ENCODE measurements at places on chromosomes 16 and 17.

GRCh38 chr16:4936181-4936990, 562 bp downstream of the PPL start:
- no peak for DNase-seq

- DNase-seq: no peak
Measured at GRCh38 chr17:70780031-70780430, 610.7 kb downstream of the KCNJ2 start.

- DNase-seq: no peak
Measured at GRCh38 chr16:938136-938535, 32.6 kb downstream of the LMF1 start.

DNA sequence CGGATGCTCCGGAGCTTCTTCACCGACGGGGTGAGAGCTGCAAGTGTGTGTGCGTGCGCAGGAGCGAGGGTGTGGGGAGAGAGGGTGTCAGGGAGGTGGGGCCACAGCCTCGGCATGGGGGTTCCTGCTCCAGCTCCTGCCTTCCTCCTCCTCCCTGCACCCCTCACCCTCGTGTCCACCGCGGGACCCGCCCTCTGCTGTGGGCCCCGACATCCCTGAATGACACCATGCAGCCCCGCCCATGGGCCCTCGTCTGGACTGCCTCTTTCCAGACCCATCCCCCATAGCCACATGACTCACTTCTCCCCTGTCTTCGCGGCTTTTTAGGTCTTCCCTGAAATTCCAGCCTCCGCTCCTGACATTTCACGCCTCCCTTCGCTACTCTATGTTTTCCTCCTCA, 41.6 kb downstream of the ARHGAP23 start:
- no peak for DNase-seq

DNA sequence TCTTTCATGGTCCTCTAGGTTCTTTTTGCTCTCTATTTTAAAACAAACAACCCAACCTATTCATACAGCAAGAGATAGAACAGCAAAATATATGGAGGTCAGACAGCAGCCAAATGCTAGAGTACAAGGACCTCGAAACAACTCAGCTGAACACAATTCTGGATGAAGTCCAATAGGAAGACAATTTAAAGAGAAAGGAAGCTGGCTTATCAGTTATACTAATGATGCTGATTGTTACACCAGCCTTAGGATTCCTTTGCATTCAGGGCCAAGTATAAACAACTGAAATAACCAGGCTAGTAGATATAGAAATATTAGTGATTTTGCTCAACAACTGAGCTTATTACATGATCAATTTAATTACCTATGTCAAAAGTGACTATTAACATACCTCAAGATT, 2.5 kb downstream of the SSH2 start:
- no peak for DNase-seq

GRCh38 chr17:77258638-77259037, 117.9 kb downstream of the SEC14L1 start:
- DNase-seq: no peak

- DNase-seq: no peak
Measured at GRCh38 chr17:42174126-42174783, 6.7 kb downstream of the KCNH4 start.

DNA sequence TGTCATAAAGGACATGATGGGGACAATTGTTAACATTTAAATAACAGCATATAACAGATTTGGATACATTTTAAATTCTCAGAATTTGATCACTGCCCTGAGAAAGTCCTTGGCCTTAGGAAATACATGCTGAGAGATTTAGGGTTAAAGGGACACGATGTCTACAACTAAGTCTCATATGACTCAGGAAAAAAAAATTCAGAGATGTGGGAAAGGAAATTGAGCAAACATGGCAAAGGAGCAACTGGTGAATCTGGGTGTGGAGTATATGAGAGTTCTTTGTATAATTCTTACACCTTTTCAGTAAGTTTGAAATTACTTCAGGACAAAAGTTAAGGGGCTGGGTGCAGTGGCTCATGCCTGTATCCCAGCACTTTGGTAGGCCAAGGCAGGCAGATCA, 18.2 kb downstream of the MPP3 start:
- DNase-seq: no peak

GRCh38 chr17:67902511-67903231, 77.4 kb downstream of the BPTF start:
- DNase-seq: no peak

GRCh38 chr16:53829186-53829747, 125.3 kb downstream of the FTO start:
- no peak for DNase-seq

GRCh38 chr17:12659500-12659899, 6.2 kb upstream of the MYOCD start:
- no peak for DNase-seq

GRCh38 chr16:30131869-30132475, 9.0 kb upstream of the MAPK3 start:
- DNase-seq: no peak

DNA sequence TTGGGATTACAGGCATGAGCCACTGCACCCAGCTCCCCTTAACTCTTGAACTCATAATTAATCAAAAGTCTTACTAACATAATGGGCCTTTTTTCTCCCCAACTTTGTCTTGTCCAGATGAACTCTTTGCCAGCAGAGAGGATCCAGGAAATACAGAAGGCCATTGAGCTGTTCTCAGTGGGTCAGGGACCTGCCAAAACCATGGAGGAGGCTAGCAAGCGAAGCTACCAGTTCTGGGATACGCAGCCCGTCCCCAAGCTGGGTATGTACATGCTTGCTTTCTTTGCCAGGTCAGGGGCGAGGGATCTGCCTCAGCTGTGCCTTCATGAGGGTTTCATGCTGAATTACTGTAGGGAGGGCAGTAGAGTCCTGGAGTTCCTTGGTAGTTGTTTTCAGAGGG, 25.3 kb downstream of the NMT1 start:
- DNase-seq: no peak

GRCh38 chr17:28947639-28948038, 3.7 kb downstream of the PHF12 start:
- DNase-seq: no peak

- DNase-seq: peak; percentile 33
Measured at GRCh38 chr16:28873543-28874201, 4.6 kb upstream of the ATP2A1 start.

GRCh38 chr16:76955629-76956028, 235.4 kb upstream of the MON1B start:
- DNase-seq: no peak

DNA sequence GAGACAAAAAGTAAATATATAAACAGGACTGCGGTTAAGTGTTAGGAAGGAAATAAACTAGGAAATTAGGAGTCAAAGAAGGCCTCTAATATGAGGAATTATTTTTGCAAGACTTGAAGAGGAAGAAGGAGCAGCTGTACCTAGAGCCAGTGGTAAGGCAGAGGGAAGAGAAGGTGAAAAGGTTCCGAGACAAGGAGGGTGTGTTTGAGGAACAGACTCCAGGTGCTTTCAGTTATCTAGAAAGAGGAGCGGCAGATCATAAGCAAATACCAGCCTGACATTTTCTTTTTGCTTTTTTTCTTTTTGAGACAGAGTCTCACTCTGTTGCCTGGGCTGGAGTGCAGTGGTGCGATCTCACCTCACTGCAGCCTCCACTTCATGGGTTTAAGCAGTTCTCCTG, 61.0 kb downstream of the CHD9 start:
- DNase-seq: no peak

GRCh38 chr17:65226227-65226626, 89.1 kb downstream of the RGS9 start:
- DNase-seq: no peak

DNA sequence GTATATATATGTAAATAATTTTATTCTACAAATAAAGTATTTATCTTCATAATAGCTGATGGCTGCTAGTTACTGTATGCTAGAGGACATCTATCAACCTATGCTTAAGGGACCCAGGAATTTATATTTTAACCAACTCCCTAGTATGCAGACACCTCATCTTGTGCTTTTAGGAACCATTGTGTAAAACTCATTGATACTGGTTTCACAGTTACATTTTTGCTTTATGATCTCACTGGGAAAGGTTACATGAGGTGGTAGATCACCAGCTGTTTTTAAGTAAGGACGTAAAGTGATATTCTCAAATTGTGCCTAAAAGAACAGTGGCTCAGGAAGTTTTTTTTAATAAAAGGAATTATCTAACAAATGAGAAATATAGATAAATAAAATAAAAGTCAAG, 56.4 kb downstream of the VMP1 start:
- DNase-seq: no peak

DNA sequence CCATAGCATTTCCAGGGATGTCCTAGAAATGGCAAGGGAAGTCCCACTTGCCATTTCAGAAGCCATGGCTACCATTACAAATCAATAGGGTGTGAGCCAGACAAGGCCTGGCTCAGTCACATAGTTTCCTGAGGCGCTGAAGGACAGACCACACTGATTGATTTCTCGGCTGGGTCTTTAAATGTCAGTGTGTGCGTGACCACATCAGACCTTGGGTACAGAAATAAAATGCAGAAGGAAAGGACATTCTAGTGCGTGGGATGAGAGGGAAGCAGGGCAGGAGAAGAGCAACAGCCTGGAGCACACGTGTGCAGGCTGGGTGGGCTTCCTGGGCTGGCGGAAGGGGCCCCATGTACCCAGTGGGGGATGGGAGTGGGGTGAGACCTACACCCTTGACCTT, 58.7 kb upstream of the LYRM9 start:
- no peak for DNase-seq

DNA sequence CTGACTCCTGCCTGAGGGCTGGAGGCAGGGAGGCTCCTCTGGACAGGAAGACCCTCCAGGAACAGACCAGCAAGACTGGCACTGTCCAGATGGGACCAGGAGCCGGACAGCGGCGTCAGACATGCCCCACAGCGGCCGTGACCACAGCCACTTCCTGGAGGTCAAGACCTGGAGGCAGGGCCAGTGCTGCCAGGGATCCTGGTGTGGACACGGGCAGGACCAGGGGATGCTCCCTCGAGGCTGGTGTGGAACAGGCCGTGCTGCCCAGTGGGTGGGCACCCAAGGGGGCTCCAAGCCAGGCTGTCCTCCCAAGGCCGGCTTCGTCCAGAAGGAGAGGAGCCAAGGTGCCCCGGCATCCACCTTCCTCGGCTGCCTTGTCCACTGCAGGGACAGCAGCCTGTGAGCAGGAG, 4.5 kb upstream of the CCDC57 start:
- no peak for DNase-seq

DNA sequence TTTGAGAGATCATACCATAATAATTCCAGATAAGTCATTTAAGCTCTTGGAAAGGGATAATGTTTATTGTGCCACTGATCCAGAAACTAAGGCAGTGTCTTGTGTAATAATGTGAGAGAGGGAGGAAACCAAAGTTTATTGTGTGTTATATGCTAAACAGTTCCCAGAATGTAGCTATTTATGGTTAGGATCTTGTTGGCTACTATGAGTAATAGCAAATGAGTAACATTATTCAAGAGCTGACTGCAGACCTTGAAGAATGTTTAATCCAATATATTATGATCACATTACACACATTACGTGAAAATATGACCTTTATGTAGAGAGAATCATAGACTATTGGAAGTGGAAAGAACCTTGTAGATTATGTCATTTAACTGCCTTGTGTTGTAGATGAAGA, 139.5 kb downstream of the BCAS3 start:
- no peak for DNase-seq

GRCh38 chr16:85844786-85845185, 45.3 kb downstream of the COX4I1 start:
- no peak for DNase-seq

DNA sequence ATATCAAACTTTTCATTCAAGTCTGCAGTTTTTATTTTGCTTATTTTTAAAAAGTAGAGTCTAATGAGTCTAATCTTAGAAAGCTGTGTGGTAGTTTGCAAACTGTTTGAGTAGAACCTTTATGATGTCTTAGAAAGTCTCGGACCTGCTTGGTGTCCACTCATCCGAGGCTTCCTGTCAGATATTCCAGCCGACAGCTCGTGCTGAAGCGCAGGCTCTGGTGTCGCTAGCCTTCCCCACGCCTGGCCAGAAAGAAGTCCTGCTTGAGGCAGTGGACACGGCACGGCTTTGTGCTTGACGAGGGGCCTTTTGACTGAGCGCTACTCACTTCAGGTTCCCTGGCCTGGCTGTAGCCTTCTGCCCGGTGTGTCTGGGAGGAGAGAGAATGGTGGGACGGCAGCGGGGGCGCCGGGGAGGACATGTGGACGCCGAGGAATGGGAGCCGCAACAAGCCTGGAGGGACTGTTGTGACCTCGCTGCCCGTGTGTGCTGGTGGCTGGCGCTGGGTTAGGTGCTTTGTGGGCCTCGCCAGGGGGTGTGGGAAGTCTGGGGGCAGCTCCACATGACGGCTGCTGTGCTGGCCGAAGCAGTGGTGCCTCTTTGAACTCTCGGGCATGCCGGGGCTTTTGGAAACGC, 33.5 kb downstream of the BANP start:
- no peak for DNase-seq

DNA sequence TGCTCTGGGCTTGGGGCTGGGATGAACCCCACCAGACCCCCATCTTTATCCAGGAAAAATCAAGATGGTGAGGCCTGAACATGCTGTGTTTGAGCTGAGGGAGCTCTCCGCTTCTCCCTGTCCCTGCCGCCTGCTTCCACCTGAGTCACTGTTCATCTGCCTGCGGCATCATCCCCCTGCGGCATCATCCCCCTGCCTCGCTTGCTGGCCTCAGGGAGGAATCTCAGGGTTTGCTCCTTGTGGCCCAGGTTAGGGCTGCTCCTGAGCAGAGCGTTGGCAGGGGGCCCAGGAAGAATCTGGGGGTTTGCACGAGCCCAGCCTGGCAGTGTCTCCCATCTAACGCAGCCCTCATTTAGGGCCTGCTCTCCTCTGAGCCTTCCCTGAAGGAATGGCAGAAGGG, 11.4 kb upstream of the RAP1GAP2 start:
- no peak for DNase-seq

- no peak for DNase-seq
Measured at GRCh38 chr17:80002690-80003490, 32.8 kb downstream of the TBC1D16 start.

- no peak for DNase-seq
Measured at GRCh38 chr17:47884905-47885730, 10.9 kb upstream of the SP2 start.

DNA sequence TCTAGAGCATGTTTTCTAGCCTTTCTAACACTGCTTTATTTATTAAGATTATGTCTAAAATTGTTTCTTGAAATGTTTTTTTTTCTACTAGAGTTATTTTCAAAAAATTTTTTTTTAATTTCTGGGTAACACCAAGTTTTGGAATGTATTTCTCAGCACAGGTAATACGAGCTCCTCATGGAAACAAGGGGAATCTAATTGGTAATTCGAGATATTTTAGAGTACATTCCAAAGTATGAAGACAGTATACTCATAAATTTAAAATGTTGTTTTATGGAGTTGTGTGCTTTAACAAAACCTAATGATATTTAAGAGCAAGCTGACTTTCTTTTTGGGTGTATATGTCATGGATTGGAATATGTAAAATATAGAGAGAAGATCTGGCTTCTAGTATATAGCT, 42.4 kb downstream of the OMG start:
- DNase-seq: no peak

DNA sequence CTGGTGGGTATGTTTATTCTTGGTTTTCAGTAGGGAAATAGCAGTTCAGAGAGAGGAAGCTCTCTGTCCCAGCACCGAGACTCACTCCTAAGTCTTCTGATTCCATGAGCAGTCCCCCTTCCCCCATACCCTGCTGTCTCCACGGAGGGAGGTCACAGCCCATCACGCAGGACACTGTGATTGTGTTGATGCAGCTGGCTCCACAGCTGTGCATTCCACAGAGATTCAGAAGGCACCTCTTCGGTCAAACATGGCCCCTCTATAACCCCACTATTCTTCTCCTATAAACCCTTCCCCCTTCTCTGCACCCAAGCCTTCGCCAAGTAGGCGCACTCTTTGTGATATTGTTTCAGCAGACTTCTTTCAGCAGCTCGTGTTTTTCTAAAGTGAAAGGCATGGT, 104.3 kb upstream of the HLF start:
- DNase-seq: no peak
